ENCODE measurements at places on chromosomes 1 and 21. TPM values are rescaled to one million over a fixed set of nuclear protein-coding genes. Genes with fewer than 3 reads are reported as not detected.
A peak's percentile ranks its signal among the peaks of the same experiment; 100 is the strongest.

- no peak overlapping the region for H3K27ac ChIP-seq
- no peaks in the 10 kb centered on the region for H3K36me3 ChIP-seq
- H3K4me3 ChIP-seq: no peak overlapping the region
- DNase-seq: no peak
- no peaks in the 10 kb centered on the region for H3K27me3 ChIP-seq
Measured at GRCh38 chr1:87202922-87203655, 125.6 kb upstream of the LMO4 start.

DNA sequence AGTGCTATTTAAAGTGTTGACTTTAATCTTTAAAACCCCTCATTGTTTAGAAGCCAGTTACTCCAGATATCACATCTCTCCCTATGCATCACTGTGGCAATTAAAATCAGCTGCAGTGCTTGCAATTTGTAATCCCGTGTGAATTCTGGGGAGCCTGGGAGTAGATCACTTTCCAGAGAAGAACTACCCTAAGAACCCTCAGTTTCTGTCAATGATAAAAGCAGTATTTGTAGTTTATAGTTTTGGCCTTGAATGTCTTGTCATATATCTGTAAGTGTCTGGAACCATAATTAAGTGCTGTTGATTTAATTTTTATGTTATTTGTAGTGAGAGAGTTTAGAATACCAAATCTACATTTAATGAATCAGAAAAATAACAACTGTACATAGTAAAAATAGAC lies 5.5 kb upstream of the SPAG17 start:
- no peak overlapping the region for H3K4me3 ChIP-seq
- DNase-seq: no peak
- no peak overlapping the region for H3K27ac ChIP-seq
- H3K4me1 ChIP-seq: no peaks in the 10 kb centered on the region
- no peaks in the 10 kb centered on the region for H3K27me3 ChIP-seq

DNA sequence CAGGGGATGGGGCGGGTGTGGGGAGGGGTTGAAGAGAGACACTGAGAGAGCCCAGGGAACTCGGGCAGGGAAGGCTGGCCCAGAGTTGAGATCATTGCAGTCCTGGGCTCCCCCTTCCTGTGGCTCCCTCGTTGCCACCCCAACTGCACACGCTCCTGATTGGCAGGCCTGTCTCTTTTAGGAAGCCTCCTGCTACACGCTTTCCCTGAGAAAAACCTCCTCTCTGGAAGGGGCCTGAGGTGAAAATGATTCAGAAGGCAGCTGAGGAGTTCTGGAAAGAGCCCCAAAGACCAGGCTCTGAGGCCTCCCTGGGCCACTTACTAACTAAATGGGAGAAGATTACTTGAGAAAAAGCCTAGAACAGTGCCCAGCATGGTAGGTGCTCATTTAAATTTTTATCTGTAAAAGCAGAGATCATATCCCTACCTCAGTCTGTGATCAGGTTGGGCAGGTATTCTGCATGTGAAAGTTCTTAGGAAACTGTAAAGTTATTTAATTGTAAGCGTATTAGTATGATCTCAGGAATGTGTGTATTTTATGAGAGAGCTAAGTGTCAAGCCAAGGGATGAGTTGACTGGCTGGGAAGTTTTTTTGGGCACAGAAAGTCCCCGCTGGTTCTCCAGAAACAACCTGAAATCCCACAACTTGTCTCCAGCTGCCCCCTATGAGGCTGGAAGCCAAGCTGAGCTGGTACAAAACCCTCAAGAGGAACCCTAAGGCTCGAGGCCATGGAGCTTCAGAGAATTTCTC lies 65.2 kb upstream of the EPS8L3 start:
- H3K4me3 ChIP-seq: no peak overlapping the region
- peaks cover 13% of the 10 kb centered on the region for H3K4me1 ChIP-seq
- no peak overlapping the region for H3K27ac ChIP-seq
- no peak for DNase-seq
- H3K36me3 ChIP-seq: no peaks in the 10 kb centered on the region

- DNase-seq: peak; percentile 98
- no peak overlapping the region for H3K4me3 ChIP-seq
- peak overlapping the region; percentile 80 for H3K27ac ChIP-seq
- no peaks in the 10 kb centered on the region for H3K27me3 ChIP-seq
Measured at GRCh38 chr1:58898739-58899586, 115.1 kb upstream of the JUN start.

Gene CR2
- not detected for polyA plus RNA-seq

Data from HepG2 (cell line).